ENCODE measurements at places on chromosomes 1 and 21.

DNA sequence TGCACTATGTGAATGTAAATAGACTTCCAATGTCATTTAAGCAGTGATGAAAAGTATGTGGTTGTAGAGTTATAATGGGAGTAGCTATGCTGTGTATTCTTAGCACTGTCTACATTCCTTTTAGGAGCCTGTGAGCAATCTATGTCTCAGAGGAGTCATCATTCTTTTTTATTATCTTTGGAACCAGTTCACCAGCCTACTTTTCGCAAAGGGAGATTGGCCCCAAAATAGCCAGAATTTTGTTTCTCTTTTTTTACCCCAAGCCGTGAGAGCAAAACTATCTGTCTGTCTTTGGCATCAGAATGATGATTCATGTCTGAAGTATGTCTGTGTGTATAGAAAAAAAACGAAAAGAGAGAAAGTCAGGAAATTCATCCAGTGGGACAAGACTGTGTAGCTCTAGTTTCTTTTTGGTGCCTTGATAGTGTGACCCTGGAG, 44.2 kb downstream of the OSBPL9 start:
- peaks cover 2% of the 10 kb centered on the region for H3K36me3 ChIP-seq
- H3K4me3 ChIP-seq: no peak overlapping the region
- H3K27ac ChIP-seq: no peak overlapping the region
- H3K4me1 ChIP-seq: peaks cover 10% of the 10 kb centered on the region
- DNase-seq: no peak

- H3K36me3 ChIP-seq: no peaks in the 10 kb centered on the region
- no peak overlapping the region for H3K27ac ChIP-seq
- H3K4me1 ChIP-seq: peaks cover 8% of the 10 kb centered on the region
- no peak for DNase-seq
- no peak overlapping the region for H3K4me3 ChIP-seq
- H3K27me3 ChIP-seq: peaks cover 2% of the 10 kb centered on the region
Observed at GRCh38 chr1:32010246-32010645, 3.4 kb upstream of the KHDRBS1 start.

DNA sequence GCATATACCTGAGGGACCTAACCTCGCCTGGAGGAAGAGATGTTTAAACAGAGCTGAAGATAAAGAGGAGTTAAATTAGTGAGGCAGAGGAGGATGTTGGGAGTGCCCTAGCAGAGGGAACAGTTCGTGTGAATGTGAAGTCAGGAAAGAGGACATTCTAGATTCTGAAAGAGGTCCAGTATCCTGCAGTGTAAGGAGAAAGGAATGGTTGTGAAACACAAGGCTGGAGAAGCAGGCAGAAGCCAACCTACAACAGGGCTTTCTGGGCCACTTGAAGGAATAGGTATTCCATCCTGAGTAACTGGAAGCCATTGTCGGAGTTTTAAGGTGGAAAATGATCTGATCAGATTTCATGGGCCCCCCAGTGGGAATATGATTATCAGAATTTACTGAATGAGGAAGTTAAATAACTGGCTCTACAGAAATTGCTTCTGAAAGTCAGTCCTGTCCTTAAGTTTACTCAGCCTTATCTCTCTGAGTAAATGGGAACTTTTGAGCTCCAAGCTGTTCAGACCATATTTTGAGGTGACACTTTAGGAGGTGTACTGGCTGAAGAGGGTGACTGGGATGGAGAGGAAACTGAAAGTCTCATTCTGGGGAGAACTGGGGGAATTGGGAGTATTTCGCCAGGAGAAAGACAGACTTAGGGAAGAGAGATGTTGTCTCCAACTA, 24.4 kb upstream of the FAAH start:
- DNase-seq: no peak
- no peak overlapping the region for H3K27ac ChIP-seq
- H3K4me1 ChIP-seq: peaks cover 19% of the 10 kb centered on the region
- no peaks in the 10 kb centered on the region for H3K36me3 ChIP-seq
- H3K27me3 ChIP-seq: no peaks in the 10 kb centered on the region

GRCh38 chr1:31377364-31377863, 4.5 kb upstream of the FABP3 start:
- peaks cover 50% of the 10 kb centered on the region for H3K4me1 ChIP-seq
- no peaks in the 10 kb centered on the region for H3K36me3 ChIP-seq
- H3K27ac ChIP-seq: no peak overlapping the region

DNA sequence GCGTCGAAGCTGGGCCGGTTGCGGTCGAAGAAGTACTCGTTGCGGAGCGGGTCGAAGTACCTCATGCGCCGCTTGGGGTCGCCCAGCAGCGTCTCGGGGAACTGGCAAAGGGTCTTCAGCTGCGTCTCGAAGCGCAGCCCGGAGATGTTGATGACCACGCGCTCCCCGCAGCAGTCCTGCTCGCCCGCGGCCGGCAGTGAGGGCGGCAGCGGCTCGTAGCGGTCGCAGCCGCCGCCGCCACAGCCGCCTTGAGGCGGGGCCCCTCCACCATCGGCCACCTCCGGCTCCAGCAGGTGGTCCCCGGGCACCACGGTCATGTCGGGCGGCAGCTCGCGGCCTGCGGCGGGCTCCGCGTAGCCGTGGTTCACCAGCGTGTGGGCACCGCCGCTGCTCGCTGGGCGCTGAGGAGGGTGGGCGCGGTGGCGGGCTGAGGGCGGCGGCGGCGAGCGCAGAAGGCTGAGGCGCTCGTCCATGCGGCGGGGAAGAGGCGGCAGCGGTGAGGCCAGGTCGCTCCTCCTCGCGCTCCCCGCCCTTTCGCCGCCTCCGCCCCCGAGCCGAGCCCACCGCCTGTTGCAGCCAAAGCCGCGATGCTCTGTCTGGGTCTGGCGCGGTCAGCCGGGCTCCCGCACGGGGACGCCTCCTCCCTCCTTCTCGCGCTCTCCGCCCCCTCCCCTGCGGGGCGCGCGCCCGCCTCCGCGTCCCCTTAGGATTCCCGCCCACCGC, at the start of gene KCNA3:
Gene KCNA3, minus strand, starts transcription at position 604 of the 723 bp plus-strand sequence. Its CDS starts 131 bp downstream, at position 473.
- H3K4me1 ChIP-seq: no peaks in the 10 kb centered on the region
- no peaks in the 10 kb centered on the region for H3K36me3 ChIP-seq
- H3K27ac ChIP-seq: no peak within 1 kb of the TSS
- DNase-seq: no peak

DNA sequence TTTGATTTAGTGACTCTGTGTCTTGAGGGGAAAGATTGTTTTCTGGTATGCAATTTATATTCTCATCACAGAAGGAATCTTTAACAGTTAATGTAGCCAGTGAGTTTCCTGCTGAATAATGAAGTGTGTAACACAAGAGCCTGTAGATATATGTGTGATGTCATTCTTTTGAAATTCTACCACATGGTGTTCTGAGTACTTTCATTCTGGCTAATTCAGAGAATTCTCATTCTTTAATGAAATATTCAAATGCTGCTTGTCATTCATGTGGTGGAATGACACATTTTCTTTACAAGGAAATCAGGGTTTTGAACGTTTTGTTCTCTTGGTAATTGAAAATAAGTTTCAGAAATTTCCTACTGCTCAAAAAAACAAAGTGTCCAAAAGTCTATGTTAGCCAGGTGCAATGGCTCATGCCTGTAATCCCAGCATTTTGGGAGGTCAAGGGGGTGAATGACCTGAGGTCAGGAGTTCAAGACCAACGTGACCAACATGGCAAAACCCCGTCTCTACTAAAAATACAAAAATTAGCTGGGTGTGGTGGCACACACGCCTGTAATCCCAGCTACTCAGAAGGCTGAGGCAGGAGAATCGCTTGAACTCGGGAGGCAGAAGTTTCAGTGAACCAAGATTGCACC, 79.6 kb downstream of the MAP3K21 start:
- no peak overlapping the region for H3K4me3 ChIP-seq
- H3K4me1 ChIP-seq: no peaks in the 10 kb centered on the region
- H3K36me3 ChIP-seq: no peaks in the 10 kb centered on the region
- no peak for DNase-seq
- H3K27me3 ChIP-seq: no peaks in the 10 kb centered on the region
- H3K27ac ChIP-seq: no peak overlapping the region

Measured in HepG2 (cell line).